ENCODE measurements at places on chromosomes 7 and 10.

DNA sequence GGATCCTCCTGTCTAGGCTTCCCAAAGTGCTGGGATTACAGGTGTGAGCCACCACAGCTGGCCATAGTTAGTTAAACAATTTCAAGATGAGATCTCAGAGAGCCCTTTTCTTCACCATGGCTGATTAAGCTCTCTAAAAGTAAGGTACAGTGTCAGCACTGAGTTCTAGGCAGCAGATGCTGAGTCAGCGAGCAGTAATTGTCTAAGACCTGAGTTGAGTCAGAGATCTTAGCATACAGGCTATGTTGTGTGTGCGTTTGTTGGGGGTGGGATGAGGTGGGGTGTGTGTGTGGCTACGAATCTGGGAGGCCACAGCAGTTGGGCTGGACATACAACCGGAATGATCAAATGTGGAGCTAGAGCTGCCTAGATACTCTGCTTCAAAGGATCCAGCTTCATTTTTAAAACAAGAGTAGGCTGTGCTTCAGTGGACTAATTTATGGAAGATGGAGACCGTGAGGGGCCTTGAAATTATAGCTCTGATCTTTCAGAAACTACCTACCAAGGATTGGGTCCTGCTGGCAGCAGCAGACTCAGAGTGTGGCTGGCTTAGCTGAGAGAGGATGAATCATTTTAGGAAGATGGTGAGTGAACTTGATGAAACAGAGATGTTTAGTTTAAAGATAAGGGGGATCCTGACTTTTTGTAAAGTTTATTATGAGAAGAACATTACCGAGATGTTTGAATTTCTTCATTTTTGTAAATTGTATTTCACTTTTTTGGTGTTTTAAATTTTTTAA, 17.5 kb upstream of the MTPN start:
- DNase-seq = no peak

DNA sequence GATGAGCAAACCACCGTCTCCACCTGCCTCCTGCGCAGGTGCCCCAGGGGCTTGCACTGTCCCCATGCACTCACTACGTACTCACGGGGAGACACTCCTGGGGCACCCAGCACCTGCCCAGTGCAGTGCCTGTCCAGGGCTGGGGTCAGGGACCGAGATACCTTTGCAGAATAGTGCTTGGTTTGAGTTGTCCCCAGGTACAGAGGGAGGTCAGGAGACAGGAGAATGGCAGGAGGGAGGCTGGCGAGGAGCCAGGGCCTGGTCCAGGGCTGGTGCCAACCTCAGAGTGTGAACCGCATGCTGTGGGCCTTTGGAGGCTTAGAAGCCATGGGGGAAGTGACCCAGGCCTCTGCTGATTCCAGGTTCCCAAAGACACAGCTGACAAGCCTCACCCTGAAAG, 110.1 kb upstream of the GPR26 start:
- no peak for DNase-seq

DNA sequence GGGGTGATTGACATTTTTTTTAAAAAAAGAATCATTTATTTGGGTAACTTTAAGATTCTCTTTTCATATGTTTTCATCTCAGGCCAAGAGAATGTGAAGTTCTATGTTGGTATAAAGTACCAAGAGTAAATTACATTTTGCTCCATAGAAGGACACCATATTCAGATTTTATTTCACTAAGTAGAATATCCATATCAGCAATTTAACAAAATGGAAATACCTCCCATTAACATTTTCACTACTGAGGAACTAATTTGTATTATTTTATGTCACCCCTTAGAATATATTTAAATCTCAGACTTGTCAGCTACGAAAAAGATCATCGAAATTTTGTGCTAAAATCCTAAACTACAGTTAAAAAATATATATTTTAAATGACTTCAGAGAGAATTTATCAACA, 274.3 kb downstream of the SEMA3D start:
- no peak for DNase-seq

DNA sequence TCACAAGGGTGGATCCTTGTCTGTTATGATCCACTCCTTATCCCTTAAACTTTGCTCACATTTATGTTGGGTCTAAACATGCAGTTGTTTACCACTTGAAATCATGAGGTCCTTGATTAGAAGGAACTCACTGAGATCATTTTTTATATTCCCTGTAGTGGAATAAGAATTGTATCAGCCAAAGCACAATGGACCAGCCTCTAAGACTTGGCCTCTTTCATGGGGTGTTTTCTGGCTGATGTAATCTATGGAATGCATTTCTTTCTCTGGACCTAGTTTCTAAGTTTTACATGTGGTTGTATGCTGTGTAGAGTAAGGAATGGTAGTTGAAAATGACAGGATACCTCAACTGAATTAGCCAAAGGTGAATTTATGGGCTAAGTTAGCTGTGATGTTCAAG, 376.6 kb downstream of the SORCS3 start:
- no peak for DNase-seq

DNA sequence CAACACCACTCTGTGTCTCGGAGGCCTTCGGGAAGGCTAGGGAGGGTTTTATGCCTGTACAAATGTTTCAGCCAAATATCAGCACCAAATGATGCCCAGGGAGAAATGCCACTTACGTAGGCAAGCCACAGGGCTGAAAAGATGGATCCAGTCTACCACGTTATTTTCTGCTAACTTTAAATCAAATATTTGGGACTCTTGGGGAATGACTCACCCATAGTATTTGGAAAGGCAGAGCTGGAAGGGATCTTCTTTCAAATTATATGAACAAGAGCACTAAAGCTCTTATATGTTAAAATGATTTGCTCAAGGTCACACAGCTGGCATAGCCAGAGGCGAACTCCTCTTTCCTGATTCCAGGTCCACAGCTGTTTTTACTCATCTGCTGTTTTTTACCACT, 591.4 kb downstream of the SORCS1 start:
- DNase-seq = no peak

- no peak for DNase-seq
Observed at GRCh38 chr10:31353574-31353973, 34.6 kb downstream of the ZEB1 start.

DNA sequence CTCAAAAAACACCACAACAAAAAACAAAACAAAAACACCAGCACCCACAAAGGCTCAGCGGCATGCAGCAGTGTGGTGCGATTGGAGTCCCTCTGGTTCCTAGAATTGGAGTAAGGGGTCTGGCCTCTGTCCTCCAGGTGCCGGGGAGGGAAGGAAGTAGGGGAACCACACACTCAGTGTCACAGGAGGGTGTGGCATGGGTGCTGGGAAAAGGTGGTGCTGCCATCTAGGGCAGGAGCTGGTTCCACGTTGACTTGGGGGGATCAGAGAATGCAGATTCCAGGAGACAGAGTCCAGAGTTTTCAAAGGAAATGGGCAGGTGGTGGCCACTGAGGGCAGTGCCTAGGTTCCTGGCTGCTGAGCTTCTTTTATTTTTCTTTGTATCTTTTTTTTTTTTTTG, 19.8 kb upstream of the WIPI2 start:
- no peak for DNase-seq

GRCh38 chr7:129074361-129074871, 19.5 kb upstream of the TNPO3 start:
- DNase-seq = no peak

- DNase-seq = no peak
Observed at GRCh38 chr7:139088268-139088667, 21.3 kb downstream of the ZC3HAV1 start.

- DNase-seq = no peak
Observed at GRCh38 chr7:75931680-75932079, 16.7 kb downstream of the POR start.

DNA sequence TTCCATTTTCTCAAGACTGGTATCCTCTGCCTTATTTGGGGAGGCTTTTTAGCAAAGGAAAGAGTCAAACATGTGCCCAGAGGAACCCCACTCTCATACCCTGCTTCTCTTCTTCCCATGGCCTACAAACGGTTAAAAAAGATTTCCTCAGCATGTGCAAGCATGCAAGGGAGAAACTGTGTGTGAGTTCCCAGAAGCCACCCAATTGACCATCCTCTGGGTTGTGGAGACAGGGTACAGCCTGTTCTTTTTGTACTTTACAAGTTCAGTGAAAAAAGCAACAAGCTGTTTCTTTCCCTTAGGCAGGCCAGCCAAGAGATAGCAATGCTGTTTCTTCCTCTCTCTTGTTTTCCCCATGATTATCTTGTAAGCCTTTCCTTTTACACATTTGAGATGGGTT, 68.8 kb upstream of the MTPN start:
- no peak for DNase-seq

DNA sequence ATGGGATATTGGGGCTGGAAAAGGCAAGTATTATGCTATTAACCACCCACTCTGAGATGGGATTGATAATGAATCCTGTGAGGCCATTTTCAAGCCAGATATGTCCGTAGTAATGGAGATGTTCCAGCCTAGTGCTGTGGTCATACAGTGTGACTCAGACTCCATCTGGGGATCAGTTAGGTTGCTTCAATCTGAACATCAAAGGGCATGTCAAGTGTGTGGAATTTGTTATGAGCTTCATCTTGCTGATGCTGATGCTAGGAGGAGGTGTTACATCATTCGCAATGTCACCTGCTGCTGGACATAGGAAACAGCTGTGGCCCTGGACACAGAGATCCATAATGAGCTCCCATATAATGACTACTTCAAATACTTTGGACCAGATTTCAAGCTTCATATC, 144.7 kb downstream of the PLCE1 start:
- DNase-seq = no peak

DNA sequence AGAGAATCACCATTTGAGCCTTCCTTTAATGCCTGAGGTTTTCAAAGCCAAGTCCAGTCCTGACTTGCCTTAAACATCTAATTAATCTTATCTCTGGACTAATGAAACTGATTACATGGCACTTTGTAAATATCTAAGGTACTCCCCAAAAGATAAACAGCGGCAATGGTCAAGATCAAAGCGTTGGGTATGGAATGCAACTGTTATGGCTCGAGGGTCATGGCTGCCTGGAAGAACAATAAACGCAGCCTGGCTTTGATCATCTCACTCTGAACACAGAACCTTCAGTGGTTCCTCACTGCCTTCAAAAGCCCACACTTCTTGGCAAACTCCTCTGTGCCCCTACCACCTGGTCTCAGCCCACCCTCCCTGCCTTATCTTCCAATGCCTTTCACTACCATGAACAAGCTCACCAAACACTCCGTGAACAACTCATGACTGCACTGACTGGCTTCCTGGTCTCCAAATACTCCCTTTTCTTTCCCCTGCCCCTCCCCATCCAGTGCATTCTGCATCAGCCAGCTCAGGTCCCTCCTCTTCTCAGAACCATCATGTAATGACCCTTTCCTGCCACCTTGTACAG, 150.2 kb upstream of the NFE2L3 start:
- no peak for DNase-seq

- no peak for DNase-seq
Observed at GRCh38 chr10:16832351-16833080, 15.3 kb upstream of the RSU1 start.

GRCh38 chr7:63899691-63900393, 98.8 kb upstream of the ZNF722 start:
- peak; percentile 67 for DNase-seq

- DNase-seq = no peak
Observed at GRCh38 chr7:128406314-128407232, 3.2 kb downstream of the IMPDH1 start.

DNA sequence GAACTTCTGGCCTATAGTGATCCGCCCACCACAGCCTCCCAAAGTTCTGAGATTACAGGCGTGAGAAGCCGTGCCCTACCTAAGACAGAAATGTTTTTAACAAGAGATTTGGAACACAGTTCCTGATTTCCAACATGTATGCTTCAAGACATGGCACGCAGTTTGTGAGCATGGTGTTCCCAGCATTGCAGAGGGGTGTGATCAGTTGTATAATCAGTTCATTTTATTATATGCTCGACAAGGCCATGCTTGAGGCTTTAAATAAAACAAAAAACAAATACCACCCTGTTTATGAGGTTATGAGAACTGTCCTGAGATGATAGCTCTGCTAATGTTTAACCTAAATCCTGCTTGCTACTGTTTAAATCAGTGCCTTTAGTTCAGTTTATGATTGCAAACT, 60.2 kb downstream of the TASOR2 start:
- DNase-seq = no peak

GRCh38 chr10:11098666-11099065, 81.0 kb downstream of the CELF2 start:
- DNase-seq = no peak

DNA sequence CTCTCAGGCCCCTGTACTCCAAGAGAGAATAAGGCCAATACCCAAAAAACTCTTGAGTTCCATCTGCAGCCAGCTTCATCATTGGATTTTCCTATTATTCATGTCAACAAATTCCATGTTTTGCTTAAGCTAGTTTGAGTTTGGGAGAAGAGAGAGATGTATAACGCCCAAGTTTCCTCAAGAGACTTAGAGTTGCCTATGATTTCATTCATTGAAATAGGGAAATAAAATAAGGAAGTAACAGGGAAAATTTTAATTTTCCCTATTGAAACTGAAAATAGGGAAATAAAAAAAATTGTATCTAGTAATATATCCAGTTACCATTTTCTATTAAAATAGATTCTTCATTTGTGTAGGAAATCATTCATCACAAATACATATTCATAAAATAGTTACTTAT, 66.5 kb upstream of the SVIL start:
- DNase-seq = no peak

- DNase-seq = no peak
Observed at GRCh38 chr7:149194799-149195179, 557 bp upstream of the ZNF282 start.

Data from stimulated activated CD8-positive, alpha-beta memory T cell treated with anti-CD3 and anti-CD28 coated beads, Interleukin-7, amount 100 ng/mL, for 1 hour (primary cell).